ELF-1 (cell line): ENCODE measurements at places on chromosomes 12 and 14.

DNA sequence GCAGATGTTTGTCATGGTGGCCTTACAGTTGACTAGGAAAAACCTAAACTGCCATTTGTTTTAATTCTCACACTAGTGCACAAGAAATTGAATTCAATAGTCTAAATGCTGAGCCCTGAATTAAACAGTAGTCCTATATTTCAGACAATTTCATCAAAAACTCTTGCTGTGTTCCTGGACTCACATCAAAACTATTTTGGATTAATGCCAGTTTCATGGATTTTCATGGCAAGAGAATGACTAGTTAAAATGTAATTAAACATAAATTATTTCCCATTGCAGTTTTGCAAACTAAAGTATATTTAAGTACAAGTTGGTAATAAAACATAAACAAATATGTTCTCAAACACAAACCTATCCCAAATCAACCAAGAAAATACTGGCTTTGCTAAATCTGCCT is 468.0 kb upstream of the PRICKLE1 start:
- no peak for DNase-seq

DNA sequence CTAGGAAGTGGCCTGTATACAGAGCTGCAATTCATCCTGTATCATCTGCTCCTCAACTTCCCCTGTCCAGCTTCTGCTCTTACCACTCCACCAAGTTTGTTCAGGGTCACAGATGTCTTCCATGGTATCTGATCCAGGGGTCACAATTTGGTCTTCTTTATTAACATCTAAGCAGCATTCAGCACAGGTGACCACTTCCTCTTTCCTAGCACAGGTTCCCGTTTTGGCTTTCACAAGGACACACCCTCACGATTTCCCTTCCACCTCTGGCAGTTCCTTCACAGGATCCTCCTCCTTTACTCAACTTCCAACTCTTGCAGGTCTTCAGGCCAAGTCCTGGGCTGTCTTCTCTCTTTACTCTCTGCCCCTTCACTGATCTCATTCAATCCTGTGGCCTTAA is 93.6 kb downstream of the TTC7B start:
- no peak for DNase-seq

- no peak for DNase-seq
Observed at GRCh38 chr12:30927222-30927611, 669 bp downstream of the TSPAN11 start.

DNA sequence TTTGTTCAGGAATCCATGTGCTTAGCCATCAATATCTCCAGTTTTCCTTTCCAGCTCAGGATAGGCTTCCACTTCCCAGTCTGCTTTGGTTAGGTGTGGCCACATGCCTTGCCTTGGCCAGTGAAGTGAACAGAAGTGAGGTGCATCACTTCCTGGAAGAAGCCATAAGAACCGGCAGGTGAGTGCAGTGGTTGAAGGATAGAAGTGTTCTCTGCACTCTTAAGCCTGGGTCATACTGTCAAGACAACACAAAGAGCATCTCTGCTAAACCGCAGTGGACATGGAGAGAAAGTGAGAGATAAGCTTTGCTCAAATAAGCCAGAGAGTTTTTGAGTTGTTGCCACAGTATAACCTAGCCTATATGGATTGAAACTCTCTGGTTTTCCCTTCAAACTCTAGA is 11.4 kb downstream of the GNG2 start:
- no peak for DNase-seq

DNA sequence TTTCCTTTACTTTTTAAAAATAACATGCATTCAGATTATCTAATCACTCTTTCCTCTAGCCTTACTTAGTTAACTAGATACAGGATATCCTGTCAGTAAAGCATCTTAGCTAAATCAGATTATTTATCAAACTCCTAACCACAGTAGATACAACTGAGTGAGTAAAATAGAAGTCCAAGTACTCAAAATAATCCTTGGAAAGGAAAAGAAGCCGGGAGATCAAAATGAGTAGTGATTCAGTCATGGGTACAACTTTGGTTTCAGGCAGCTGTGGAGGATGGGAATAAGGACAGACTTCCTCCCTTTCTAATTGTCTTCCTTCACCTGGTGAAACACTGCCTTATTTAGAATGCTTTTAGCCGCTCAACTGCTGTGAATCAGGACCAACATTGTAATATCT is 29.4 kb downstream of the GNG2 start:
- DNase-seq: no peak

- peak; percentile 10 for DNase-seq
Observed at GRCh38 chr14:88234442-88234841, 88.6 kb downstream of the KCNK10 start.

- DNase-seq: no peak
Observed at GRCh38 chr12:67014642-67015041, 254.5 kb upstream of the CAND1 start.

- DNase-seq: peak; percentile 87
Observed at GRCh38 chr12:2212971-2213869, 160.4 kb downstream of the CACNA1C start.

- DNase-seq: no peak
Observed at GRCh38 chr12:116482859-116483258, 76.3 kb upstream of the MAP1LC3B2 start.

GRCh38 chr14:86799244-86799647 is 1193.7 kb downstream of the GALC start:
- no peak for DNase-seq

DNA sequence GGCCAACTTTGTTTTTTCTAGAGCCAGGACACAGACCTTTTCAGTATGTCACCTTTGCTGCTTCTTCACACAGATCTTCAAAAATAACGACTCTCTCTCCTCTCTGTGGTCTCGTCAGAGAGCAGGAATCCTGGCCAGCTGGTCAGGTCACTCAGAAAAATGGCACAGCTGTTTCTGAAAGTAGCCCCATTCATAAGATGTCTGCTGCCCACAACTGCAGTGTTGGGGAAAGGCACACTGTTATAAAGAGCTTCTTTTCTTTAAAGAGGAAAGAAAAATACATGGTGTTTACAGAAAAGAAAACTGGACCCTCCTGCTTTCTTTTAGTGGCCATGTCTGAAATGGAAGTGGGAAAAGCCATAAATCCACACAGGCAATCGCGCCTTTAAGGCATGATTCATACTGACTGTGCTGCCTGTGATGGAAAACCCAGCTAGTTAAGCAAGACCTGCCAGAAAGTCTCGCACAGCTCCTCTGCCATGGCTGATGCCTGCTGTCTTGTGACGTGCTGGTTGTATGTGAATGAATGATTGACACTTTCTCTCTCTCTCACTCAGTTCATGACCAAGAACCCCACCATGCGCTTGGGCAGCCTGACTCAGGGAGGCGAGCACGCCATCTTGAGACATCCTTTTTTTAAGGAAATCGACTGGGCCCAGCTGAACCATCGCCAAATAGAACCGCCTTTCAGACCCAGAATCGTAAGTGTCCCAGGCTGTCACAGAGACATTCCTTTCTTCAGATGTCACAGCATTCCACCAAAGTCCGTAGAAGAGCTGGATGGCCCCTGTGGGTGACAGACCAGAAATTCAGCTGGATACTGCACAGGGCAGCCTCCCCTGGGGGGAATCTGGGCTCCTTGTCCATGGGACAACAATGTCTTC is 147.9 kb upstream of the HIF1A start:
- peak; percentile 60 for DNase-seq

DNA sequence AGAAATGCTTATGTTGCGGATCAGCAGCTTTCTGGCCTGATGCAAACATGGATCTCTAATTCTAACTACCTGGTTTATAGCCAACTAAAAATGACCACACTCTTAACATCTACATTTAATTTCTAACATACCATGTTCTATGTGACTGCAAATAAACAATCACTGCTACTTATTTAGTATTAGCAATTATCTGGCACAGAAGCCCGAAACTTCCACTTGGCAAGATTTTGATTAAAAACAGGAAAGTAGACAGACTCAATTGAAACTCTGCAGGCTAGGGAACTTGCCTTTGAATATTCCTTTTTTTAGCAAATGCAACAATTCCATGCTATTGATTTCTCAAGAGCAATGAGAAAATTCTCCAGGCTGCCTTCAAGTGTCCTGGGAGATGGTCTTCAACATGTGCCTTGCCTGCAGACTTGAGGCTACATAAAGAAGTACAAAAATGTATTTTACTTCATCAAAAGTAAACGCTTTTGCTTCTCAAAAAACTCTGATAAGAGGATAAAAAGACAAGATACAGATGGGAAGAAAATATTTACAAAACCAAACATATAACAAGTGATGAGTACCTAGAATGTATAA is 9.1 kb upstream of the TMCC3 start:
- DNase-seq: no peak

DNA sequence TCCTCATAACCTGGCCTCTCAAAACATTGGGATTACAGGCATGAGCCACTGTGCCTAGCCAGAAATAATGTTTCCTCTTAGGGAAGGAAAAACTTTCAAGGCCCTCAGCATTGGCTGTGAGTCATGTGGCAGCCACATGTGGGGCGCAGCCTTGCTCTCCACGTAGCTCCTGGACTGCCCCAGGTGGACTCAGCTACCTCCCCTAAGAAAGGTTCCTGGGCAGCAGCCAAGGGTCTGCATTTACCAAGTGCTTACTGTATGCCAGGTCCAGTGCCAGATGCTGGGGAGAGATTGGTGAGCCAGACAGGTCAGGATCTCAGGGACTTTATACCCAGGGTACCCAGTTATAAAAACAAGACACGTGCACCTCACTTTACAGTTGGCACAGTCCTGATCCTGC is 3.7 kb upstream of the TRPV4 start:
- no peak for DNase-seq

DNA sequence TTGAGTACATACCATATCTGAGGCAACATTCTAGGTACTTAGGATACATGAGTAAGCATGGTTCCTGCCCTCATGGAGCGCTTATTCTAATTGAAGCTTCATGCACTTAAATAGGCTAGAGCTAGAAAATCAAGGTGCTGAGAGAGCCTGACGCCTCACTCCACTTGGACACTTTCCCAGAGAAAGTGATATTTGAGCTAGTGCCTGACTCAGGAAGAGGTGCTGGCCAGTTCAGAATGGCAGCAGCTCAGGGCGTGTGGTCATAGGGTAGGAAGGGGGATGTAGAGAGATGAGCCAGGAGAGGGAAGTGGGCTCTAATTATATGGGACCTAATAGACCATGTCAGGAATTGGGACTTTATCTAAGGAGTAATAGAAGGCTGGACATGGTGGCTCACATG is 33.3 kb downstream of the TULP3 start:
- no peak for DNase-seq

DNA sequence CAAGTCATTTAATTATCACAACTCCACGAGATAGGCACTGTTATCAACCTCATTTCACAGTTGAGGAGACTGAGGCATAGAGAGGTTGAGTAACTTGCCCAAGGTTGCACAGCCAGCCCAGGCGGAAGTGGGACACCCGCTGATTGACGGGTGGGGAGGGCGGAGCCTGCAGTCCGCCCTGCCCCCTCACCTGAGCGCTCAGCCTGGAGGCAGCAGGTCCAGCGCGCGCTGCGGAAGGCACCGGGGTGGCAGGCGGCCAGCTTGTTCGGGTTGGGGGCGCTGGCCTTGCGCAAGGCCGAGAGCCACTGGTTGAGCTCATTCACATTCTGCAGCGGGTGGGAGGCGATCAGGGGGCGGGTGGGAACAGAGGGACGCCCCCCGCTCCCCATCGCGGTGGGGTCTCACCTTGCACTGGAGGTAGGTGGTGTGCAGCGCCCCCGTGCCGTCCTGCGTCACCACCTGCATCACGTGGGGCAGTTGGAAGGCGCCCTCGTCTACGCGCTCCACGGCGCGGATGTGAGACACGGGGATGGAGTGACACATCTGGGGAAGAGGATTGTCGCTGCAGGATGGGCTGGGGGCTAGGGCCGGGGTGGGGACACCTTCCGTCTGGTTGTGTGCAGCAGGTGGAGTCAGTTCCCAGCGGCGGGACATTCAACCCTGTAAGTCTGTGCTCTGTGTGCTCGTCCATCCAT is 31.7 kb downstream of the RASAL1 start:
- DNase-seq: peak; percentile 84

DNA sequence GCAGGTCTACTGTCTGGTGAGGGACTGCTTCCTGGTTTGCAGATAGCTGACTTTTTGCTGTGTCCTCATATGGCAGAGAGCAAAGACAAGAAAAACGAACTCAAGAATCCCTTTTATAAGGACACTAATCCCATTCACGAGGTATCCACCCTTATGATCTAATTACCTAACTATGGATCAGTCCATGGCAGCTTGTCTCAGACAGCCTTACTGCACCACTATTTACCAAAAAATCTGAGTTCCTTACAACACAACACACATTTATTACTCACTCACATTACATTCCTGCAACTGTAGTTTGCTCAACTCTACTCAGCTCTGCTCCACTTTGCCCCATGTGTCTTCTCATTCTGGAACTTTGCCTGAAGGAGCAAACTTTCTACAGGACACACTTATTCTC is 10.1 kb upstream of the SLC6A15 start:
- no peak for DNase-seq
